ENCODE measurements at places on chromosomes 2 and 18.

DNA sequence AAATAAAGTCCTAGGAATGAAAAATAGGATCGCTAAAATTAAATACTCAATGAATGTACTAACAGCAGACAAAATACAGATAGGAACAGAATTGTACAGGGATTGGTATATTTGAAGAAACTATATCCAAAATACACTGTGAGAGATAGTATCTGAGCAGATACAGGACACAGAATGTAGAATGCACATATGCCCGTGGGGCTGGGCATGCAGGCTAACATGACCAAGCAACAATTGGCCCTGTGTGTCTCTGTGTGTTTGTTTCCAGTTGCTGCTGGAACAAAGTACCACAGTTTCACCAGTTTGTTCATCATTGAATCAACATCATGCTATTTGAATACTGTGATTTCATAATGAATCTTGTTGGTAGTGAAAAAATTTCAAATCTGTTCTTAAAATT is 127.6 kb downstream of the PMAIP1 start:
- no peak for DNase-seq

DNA sequence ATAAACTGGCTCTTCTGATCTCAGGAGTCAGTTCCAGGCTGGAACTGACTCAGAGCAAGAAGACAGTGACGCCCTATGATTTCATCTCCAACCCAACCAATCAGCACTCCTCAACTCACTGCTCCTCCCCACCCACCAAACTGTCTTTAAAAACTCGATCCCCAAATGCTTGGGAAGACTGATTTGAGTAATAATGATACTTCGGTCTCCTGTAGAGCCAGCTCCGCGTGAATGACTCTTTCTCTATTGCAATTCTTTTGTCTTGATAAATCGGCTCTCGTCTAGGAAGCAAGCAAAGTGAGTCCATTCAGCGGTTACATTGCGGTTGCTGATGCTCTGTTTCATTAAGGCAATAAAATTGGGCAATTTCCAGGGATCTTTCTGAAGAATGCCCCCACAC is 1025.3 kb upstream of the CNTNAP5 start:
- no peak for DNase-seq

DNA sequence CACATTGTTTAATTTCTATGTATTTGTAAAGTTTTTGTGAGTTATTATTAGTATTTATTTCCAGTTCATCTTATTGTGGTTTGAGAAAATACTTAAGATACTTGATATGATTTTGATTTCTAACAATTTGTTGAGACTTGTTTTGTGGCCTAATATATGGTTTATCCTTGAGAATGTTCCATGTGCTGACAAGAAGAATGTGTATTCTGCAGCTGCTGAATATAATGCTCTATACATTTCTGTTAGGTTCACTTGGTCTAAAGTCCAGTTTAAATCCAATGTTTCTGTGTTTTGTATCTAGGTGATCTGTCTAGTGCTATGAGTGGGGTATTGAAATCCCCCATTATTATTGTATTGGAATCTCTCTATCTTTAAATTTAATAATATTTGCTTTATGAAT is 201.3 kb downstream of the FSIP2 start:
- DNase-seq, result no peak

DNA sequence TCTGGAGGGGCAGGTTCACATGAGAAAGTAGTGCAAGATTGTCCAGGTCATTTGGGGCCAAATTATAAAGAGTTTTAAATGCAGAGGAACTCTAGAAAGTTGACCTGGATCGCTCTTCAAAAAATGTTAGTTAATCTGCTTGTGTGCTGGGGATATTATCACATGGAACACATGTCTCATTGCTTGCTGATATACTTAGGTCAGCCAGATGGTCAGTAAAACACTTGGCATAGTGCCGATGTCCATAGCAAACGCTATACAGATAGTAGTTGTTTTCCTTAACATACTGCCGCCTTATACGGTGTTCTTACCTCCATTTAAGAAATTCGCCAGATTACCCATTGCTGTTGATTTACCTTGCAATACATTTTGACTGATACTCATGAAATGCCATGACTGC is 103.4 kb upstream of the CWC22 start:
- DNase-seq, result no peak

- no peak for DNase-seq
Observed at GRCh38 chr2:130769343-130769907, 14.1 kb downstream of the AMER3 start.

DNA sequence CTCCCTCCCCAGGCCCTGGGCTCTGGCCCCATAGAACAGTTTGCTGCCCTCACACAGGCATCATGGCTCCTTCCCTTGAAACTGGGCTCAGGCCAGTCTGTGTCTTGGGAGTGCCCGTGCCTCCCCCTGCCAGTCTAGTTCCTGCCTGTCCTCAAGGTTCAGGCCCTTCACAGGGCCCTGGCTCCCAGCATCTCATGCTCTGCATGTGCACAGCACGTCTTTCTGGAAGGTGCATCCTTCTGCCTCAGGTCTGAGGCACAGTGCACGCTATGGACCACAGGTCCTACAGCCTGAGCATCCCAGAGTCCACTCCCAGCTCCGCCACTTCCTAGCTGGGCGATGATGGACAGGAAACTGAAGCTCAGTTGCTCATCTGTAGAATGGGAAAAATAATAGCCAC is 35.6 kb upstream of the FOSL2 start:
- no peak for DNase-seq
